RWPE1 (cell line): ENCODE measurements at places on chromosomes 7 and 10.

GRCh38 chr7:46281071-46281470, 360.0 kb upstream of the IGFBP3 start:
- DNase-seq, result peak; percentile 7

- DNase-seq, result no peak
Measured at GRCh38 chr7:82179311-82179710, 264.3 kb downstream of the CACNA2D1 start.

- DNase-seq, result no peak
Measured at GRCh38 chr10:131207584-131208532, 103.7 kb downstream of the TCERG1L start.

GRCh38 chr7:96832092-96832662, 122.5 kb upstream of the SEM1 start:
- no peak for DNase-seq

GRCh38 chr7:151003572-151003971, 12.8 kb downstream of the NOS3 start:
- no peak for DNase-seq

DNA sequence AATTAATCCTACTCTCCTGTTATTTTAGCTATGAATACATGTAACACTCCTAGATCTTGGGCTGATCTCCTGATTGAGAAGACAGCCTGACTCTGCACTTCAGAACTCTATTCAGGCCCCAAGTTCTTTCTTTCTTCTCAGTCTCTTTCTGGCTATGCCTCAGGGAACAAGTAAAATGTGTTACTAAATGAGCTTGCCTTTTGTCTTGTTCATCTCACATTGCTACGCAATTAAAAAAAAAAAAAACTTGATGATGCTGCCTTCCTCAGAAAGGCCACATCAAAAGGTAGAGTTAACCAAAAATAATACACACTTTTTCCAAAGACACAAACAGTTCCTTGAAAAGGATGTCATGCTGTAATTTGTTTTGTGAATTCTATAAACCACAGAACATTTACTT, 258.1 kb downstream of the TWIST1 start:
- no peak for DNase-seq

- no peak for DNase-seq
Measured at GRCh38 chr7:18445916-18446520, 49.5 kb upstream of the HDAC9 start.

GRCh38 chr10:29146311-29147100, 142.4 kb upstream of the LYZL1 start:
- no peak for DNase-seq

- DNase-seq, result peak; percentile 69
Measured at GRCh38 chr10:118568327-118568848, 27.1 kb downstream of the PRLHR start.

- DNase-seq, result no peak
Measured at GRCh38 chr10:116151076-116151475, 121.9 kb downstream of the GFRA1 start.

DNA sequence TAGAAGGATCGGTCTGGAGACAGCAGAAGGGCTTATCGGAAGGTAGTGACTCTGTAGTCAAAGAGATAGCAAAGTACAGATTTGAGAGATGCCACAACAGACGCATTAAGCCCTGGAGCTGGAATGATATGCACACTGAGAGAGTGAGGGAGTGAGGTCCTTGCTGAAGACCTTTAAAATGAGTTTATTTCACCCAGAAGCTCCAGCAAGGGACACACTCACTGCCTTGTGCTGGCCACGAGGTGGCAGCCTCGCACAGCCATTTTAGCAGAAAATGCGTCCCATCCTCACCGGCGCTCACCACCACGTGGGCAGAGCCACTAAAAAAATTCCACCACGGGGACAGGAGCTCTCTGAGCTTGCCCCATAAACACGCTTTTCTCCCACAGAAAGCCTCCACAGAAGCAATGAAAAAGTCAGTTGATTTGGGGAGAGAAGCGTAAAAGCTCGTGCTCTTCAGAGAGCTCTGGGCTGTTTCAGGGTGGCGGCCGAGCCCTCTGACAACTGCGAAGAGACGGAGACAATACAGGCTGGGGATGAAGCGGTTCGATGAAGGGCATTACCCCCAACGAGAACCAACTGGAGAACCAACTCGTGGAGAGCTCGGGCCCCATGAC, 163.0 kb upstream of the KLF14 start:
- DNase-seq, result no peak

- peak; percentile 37 for DNase-seq
Measured at GRCh38 chr10:87659571-87660483, at the start of gene PAPSS2. Gene PAPSS2, plus strand, starts transcription at chr10:87659878. Its CDS starts 104 bp downstream, at chr10:87659982.

DNA sequence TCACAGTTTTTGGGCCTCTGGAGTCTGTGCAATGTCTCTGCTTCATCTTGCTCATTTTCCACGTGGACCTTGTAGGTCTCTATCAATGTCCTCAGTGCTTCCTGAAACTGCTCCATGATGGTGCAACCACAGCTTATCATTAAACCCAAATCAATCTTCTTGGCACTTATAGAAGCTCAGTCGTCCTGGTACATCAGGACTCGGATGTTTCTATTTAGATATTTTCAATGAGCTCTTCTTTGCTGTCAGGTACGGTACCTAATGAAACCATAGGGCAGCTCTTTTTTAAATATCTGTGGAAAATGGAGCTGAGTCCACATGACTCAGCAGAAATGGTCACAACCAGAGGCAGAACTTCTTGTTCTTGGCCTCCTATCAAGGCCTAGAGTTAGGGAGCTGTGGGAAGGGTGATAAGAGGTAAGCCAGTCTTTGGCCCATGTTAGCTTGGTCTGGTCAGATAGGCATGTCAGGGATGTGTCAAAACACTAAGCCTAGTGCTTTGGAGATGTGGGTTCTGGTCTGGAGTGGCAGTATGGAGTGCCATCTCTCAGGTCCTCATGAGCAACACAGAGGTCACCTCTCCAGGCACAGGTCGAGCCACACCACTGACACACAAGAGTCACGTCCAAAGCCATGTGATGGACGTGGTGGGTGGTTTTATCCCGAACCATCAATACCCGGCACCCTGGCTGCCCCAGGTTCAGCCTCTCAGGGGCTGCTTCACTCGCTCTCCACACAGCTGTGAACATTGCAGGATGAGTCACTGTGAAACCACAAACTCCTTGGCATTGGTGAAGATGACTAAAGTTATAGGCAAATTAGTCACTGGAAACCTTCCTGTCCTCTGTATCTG, 87.0 kb downstream of the TBXAS1 start:
- peak; percentile 94 for DNase-seq

GRCh38 chr10:13470270-13470669, 58.5 kb downstream of the BEND7 start:
- DNase-seq, result no peak

GRCh38 chr10:8023321-8023720, 31.2 kb upstream of the GATA3 start:
- no peak for DNase-seq

GRCh38 chr10:111856631-111857030, 326.9 kb downstream of the GPAM start:
- no peak for DNase-seq

GRCh38 chr7:22477876-22478450, 22.0 kb downstream of the STEAP1B start:
- no peak for DNase-seq

DNA sequence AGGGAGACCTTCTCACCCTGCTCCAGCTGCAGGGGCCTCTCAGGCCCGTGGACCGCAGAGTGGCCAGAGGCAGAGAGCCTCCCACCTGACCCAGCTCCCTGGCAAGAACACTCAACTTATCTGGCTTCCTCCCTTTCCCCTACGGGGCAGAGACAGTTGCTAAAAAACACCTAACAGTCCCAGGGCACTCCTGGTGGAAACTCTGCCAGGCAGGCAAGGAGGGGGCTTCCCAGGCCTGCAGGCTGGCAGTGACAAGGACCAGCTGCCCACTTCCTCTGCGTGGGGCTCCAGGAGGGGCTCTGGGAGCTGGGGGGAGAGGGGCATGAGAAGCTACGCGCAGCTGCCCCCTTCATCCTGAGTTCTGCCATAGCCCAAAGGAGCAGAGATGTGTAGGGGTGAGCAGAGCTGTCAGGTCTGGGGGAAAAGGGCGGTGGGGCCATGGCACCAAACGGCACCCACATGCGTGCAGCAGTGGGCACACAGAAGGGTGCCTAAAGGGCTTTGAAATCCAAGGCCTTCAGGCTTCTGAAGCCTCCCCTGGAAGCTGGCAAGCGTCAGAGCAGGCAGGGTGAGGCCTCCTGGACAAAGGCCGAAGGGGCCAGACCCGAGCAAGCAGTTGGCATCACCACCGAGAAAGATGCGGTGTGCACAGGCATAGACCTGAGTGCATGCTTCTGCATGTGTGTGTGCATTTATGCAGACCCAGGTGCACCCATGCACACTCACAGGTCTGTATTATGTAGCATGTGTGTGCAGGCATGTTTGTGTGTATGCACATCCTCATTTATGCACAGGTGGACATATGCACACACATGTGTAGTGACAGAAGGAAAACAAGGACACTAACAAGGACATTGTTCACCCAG, 14.4 kb downstream of the SPOCK2 start:
- DNase-seq, result no peak

DNA sequence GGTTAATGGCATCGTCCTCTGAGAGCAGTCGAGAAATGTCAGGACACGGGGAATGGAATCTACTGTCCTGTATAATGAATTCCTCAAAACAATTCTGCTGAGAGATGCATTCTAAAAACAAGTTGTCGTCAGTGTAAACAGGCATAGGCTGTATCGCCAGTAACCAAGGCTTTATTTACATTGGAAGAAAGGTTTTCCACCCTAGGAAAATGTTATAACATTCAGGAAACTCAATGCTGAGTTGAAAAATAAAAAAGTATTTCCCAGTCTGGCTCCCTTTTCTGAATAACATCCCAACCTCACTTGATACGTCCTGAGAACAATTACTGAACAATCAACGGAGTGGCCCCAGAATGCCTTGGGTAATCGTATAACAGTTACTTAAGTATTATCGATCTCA, 79.6 kb upstream of the UCN3 start:
- no peak for DNase-seq

DNA sequence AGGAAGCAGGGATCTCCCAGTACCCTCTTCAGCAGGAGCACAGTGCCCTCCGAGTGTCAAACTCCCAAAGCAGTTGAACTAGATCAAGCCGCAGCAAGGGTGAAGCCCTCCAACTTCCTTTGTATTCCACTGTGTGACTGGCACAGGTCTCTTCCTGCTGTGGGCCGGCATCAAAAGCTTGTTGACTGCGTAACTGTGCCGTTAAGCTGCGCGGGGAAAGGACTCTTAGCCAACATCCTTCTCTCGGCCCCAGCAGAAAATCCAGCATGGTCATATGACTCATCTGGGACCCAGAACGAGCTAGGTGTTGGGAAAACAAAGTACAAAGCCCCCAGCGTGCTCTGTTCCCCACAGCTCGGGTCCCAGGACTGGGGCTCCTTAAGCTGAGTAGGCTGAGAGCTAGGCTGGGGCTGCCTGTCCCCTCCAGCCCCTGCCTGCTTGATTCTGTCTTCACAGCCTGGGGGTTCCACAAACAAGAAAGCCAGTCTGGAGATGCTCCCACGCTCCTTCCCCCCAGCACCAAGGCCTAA, 52.2 kb downstream of the COL17A1 start:
- no peak for DNase-seq

DNA sequence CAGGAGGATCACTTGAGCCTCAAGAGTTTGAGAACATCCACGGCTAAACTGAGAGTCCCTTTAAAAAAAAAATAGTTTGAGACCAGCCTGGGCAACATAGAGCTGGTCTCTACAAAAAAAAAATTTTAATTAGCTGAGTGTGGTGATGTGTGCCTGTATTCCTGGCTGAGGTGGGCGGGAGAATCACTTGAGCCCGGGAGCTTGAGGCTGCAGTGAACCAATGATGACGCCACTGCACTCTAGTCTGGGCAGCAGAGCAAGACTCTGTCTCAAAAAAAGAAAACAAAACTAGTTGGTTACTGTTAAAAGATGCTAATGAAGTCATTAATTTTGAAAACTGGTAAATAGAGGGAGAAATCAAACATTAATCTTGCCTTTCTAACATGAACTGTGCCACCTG, 76.4 kb downstream of the MMRN2 start:
- DNase-seq, result no peak

- no peak for DNase-seq
Measured at GRCh38 chr10:126686268-126686667, 15.8 kb upstream of the C10orf90 start.

- no peak for DNase-seq
Measured at GRCh38 chr7:5523052-5523711, 99.5 kb upstream of the TNRC18 start.

DNA sequence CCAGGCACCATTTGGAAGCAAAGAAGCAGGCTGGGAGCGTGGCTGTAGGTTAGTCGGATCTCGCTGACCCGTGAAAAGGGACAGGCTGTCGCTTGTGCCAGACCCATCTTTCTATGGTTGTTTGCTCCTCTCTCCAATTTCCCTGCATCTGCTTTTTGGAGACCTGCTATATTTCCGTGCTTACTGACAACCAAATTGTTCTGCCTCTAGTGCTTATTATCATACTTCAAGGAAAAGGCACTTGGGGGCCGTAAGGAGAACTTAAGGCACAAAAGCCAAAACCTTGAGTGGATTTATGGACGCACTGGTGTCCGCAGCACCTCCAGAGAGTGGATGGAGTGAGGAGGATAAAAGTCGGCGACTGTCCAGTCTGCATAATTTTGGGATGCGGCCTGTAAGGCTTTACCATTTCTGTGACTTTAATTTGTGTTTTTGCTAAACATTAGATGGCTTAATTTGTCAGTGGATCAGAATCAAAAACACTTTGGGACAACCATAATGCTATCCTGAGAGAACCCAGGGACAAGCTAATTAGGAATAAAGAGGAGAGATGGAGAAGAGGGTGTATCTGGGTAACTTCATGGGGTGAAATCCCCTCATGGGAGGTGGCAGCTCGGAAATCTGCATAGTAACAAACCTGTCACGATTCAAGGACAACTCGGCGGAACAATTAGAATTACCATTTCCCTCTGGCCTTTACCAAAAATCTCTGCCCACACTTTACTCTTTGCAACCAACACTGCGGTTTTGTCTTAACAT, 206.7 kb downstream of the HDAC9 start:
- no peak for DNase-seq

DNA sequence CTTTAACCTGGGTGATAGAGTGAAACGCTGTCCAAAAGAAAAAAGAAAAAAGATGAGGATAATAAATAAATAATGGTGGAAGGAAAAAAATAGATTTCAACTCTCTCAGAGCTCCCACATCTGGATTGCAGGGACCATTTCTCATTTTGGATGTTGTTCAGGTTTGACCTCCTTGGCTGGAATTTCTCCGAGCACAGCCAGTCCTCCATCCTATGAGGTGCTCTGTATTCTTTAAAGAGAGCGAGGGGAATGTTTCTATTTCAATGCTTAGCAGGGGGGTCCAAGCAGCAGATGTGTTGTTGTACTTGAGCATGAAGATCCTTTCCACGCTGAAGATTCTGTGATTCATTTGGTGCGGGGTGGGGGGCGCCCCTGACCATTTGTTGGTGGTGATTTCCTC, 17.7 kb upstream of the SEPHS1 start:
- no peak for DNase-seq

DNA sequence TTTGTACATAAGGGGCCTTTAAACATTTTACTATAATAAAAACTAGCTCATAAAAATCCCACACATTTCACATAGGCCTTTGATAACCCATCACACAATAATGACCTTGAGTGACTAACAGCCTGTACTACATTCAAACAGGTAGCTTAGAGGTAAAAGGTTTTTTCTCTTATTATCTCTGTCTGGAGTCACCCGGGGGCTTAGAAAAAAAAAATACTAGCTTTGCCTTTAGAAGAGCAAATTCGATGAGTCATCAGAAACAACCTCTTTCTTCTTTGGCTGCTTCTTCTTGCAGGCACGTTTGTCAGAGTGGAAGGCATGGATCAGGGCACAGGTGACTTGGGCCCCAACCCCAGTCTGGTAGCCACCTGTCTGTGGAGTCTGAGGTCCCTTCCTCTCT, 43.4 kb upstream of the ADO start:
- no peak for DNase-seq
